Activated T-cell treated with anti-CD3 and anti-CD28 coated beads, Interleukin-2, amount 50 U/mL, for 24 hours (primary cell): ENCODE measurements at places on chromosomes 6 and 20.

DNA sequence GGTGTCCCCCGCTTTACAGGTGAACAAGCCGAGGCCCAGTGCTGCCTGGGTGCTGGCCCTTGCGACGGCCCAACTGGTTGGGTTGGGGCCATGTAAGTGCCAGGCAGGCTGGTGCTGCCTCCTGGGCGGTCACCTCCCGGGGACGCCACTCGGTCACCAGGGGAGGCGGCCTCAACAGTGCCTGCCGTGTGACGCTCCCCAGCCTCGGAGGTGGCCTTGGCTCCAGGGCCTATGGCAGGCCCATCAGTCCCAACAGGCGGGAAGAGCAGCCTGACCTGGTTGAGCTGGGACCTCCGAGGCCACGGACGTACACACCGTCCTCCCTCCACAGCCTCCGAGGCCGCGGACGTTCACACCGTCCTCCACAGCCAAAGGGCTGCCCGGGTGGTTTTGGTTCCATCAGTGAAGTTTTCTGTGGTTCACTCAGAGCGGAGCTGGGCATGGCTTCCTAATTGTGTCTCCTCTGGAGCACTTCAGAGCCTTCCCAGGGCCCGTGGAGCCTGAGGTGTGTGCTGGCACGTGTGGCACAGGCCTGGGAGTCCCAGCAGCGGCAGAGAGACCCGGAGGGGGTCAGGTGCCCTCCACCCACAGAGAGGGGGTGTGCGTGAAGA lies 19.3 kb upstream of the SLCO4A1 start:
- DNase-seq: no peak

- DNase-seq: peak; percentile 59
These were observed 47.1 kb downstream of the MCUR1 start for GRCh38 chr6:13767121-13767808.

DNA sequence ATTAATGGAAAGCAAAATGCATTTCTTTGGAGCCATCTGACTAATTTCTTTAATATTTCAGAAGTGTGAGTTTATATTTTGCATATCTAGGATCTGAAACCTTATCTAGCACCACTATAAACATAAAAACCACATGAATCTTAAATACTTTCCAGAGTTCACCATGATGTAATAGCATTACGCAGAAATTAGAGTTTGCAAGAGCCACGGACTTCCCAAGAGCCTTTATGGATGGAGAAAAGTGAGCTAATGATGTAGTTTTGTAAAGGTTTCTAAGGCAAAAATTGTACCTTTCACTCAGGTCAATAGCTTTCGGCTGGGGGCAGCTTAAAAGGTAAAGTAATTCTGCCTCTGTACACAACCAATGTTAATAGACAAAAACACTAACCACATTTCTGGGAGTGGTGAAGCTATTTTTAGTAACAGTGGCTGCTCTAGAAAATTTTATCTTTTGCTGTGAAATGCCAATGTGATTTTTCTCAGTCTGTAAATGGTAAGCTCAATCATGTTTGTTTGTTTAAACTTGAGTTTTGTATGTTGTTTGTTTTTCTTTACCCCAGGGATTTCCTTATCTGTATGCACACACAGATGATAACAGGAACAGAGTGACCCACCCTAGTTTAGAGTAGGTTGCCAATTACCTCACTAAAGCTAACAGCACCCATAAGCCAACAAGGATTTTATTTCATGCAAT lies 80.5 kb downstream of the FILIP1 start:
- no peak for DNase-seq

DNA sequence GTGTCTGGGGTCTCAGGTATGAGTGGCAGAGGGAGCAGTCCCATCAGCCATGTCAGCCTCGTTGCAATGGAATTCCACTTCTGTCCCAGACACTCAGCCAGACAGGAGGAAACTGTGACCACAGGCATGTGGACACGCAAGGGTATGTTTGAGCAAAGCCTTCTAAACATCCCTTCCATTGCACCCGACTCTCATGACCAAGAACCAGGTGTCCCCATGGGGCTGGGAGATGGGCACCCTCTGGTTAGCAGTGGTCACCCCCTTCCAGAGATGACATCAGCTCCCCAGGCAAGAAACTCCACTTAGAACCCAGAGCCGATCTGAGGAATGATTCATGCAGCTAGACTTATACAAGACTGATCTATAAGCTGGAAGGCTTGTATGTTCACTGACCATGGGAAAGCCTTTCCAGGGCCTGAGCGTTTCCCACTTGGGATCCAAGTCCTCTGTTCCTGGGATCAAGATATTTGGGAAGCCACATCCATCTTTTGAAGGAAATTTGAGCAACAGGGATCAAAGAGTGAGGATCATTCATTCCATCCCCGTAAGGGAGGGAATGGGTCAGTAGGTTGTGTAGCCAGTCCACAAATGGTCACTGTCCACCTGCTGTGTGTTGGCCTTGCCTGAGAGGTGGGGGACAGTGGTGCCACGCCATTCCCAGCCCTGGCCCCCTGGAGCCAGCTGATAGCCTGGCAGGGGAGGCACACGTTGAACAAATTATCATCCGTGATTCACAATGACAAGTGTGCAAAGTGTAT lies 3.9 kb upstream of the MRGBP start:
- no peak for DNase-seq

DNA sequence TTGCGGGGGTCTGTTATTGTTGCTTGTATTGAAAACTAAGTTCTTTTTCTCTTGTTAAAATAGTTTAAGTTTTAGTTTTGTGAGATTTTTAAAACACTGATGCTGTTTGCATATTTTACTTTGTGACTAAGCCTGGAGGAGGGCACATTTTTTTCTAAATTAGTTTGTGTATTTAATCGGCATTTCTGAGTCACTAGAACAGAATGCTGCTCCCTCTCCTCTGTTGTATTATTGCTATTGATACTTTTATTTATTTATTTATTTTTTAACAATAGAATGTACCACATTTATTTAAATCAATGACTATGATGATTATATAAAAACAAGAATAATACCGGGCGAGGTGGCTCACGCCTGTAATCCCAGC lies 5.1 kb upstream of the FAM50B start:
- DNase-seq: no peak

DNA sequence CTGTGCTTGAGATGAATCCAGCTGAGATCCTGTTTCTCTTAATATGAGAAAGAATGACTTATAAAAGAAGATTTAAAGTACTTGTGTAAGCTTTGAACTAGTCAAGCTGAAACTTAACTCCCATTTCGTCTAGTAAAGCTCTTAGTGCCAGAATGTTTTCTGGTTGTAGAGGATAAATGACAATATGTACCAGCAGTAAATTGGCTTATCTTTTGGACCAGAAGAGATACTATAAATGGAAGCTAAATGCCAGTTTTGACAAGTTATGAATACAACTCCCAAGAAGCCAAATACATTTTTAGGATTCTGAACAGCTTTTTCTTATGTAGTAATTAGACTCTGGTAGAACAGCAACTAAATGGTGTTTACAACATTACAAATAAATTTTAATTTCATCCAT lies 608.7 kb downstream of the EYS start:
- DNase-seq: no peak

- no peak for DNase-seq
These were observed 293.1 kb upstream of the KCNQ5 start for GRCh38 chr6:72328775-72329174.

DNA sequence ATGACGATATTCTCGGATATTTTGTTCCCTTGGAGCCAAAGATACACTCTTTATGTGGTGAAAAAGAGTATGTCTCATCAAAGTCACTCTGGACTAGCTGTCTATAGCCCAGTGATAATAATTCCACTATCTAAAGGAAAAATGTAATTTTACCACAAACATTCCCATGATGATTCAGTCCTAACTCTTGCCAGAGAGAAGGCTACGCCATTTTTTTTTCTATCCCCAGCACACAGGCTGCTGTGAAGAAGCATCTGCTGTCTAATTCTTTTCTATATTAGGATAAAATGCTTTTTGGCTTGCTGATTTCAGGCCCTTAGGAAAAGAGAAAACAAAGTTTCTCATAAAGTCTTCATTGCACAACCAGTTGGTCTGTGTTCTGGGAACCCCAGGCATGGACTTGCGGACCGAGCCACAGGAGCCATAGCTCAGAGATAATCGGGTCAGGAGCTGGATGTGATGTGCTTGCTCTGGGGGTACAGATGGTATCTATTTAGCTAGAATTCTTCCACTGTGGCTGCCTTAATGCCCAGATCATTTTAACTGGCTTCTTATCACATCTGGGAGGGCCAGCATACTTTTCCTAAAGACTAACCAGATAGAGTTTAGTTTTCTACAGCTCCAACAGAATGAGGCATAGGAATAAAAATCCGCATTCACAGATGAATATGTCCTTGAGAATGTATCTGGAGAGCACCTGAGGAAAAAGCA lies 683.7 kb upstream of the ID4 start:
- DNase-seq: no peak

- no peak for DNase-seq
These were observed 42.8 kb upstream of the MRPS10 start for GRCh38 chr6:42260396-42260888.

DNA sequence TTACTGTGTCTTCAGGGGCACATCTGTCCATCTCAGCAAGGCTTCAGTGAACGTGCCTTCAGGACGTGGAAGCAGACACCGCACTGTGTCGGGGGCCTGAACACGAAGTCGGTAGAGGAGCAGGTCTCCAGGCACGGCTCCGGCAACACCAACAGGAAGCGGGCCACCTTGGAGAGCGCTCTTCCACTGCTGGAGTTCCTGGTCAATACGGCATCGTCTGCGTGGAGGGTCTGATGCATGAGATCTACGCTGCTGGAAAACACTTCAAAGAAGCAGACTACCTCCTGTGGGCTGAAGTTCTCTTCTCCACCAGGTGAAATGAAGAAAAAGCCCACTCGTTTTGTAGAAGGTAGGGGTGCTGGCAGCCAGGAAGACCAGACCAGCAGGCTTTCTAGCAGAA lies 69.3 kb upstream of the SLCO4A1 start:
- no peak for DNase-seq

DNA sequence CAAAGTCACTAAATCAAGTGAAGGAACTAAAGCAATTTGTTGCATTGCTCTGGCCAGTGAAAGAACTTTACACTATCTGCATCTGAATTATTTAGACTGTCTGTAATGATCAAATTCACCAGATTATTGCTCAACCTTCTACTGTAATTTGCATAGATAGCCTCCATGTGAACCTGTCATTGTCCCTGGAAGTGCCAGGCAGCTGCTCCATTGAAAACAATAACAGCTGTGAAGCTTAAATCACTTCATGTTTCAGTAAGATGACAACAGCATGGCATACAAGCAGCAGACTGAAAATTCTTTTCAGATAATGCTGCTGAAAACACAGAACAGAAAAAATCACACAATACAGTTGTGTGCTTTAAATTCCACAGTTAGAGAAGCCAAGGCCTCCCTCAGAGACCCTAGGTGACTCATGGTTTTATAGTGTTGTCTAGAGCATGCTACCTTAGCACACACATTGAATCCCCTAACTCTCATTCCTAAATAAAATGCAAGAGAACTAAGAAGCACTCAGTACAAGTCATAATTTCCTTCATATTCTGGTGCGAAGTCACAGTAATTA lies 248.9 kb downstream of the TPBG start:
- no peak for DNase-seq
